Endothelial cell (in vitro differentiated cells): ENCODE measurements at places on chromosomes 7 and 10.

DNA sequence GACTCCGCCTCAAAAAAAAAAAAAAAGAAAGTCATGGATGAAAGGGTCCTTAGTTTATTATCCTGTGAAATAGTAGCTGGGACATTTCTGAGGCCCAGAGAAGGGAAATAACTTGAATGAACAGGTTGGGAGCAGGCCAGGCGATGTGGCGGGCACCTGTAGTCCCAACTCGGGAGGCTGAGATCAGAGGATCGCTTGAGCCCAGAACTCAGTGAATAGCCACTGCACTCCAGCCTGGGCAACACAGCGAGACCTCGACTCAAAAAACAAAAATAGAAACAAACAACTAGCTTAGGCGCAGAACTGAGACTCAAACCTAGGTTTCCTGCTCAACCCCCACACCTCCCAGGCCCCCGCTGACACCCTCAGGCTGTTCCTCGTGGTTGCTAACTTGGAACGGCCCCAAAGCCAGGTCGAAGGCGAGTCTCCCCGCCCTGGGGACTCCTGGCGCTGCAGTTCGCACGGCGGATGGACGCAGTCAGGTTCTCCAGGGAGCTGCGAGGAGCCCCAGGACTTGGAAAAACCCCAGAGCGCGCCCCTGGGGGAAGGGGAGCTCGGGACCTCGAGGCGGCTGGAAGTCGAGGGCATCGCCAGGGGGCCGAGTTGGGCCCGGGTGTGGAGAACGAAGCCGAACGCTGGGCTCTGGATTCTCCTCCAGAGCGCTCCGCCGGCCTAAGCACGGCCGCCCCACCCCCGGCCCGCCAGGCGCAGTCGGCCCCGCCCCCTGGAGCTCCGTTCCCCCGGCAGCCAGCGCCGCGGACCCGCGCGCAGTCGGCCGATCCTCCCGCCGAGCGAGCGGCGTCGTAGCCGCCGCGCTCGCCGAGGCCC lies at the start of gene STOX1:
Gene STOX1 (plus strand): TSS at position 768 of the 828 bp plus-strand sequence. CDS start 93 bp downstream, outside the sequence.
- H3K4me3 ChIP-seq: peak within 1 kb of the TSS; percentile 87
- DNase-seq: peak; percentile 62
- peaks cover 3% of the 10 kb centered on the region for H3K36me3 ChIP-seq
- H3K27ac ChIP-seq: no peak within 1 kb of the TSS
- H3K4me1 ChIP-seq: no peaks in the 10 kb centered on the region

DNA sequence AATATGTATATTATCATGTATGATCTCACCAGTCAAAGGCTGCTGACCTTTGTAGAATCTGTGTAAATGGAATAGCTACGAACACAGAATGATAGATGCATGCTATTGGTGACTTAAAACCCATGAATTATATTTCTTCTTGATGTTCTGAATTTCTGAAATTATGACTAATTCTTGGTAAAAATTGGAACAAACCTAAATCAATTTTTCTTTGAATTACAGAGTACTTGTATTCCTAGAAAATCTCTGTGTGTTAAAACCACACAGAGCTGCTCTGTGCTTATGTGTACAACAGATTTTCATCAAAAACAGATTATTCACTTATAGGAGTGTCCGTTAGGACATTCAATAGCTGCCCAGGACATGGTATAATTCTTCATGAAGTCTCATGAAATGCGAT lies 108.3 kb upstream of the MDFIC start:
- no peaks in the 10 kb centered on the region for H3K36me3 ChIP-seq
- DNase-seq: no peak
- no peaks in the 10 kb centered on the region for H3K4me1 ChIP-seq
- no peak overlapping the region for H3K27ac ChIP-seq
- H3K4me3 ChIP-seq: no peak overlapping the region
- H3K27me3 ChIP-seq: no peaks in the 10 kb centered on the region

DNA sequence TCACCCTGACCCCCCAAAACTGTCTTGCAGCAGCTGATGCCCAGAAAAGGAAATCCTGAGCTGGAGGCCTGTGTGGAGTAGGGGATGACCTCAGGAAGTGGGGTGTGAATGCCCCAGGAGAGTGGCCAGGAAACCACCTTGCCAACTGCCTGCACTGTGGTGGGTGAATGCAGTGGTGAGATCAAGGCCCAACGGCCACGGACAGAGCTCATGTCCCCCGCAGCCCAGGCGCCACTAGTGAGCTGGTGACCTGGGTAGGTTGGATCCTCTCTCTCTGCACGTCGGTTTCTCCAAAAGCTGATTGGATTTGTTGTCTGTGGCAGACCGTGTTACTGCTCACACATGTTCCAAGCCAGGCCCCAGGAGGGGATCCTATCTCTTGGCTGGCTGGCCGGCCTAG lies 448.9 kb downstream of the TCERG1L start:
- DNase-seq: no peak
- peaks cover 11% of the 10 kb centered on the region for H3K36me3 ChIP-seq
- H3K27me3 ChIP-seq: peaks cover 8% of the 10 kb centered on the region
- H3K4me3 ChIP-seq: no peak overlapping the region
- H3K27ac ChIP-seq: no peak overlapping the region
- H3K4me1 ChIP-seq: no peaks in the 10 kb centered on the region

GRCh38 chr7:40306596-40306995 lies 171.8 kb downstream of the SUGCT start:
- no peak for DNase-seq
- H3K4me1 ChIP-seq: peaks cover 24% of the 10 kb centered on the region
- no peak overlapping the region for H3K4me3 ChIP-seq
- no peaks in the 10 kb centered on the region for H3K27me3 ChIP-seq
- H3K27ac ChIP-seq: no peak overlapping the region

DNA sequence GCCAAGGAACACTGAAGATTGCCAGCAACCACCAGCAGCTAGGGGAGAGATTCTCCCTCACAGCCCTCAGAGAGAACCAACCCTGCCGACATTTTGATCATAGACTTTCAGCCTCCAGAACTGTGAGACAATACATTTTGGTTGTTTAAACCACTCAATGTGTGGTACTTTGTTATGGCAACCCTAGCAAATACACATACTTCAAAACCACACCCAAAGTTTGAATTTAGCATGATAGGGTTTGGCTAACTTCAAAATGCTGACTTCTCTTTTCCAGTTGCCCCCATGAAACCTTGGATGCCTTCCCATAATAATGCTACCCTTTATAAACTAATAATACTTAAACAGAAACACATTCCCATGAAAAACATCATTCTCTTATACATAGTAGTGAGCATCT lies 149.8 kb downstream of the DGKI start:
- no peak for DNase-seq
- no peaks in the 10 kb centered on the region for H3K27me3 ChIP-seq
- no peaks in the 10 kb centered on the region for H3K36me3 ChIP-seq

DNA sequence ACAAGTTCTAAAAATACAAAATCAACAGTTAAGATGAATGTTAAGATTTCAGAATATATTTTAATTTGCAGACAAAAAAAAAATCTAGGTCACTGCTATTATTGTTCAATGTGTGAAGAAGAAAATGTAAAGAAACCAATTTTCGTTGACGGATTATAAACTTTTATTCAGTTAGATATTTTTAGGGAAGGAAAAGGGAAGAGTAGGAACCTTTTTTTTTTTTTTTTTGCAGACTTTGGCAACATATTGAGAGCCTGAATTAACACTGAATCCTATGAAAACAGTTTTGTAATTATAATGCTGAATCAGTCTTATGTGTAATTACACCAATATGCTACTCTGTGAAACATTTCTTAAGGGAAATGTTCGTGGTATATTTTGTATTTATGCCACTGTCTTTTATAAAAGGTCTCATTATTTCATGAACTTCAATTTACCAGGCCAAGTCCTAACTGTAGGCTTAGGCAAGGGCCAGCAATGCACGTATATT lies 106.3 kb downstream of the ST8SIA6 start:
- H3K4me1 ChIP-seq: no peaks in the 10 kb centered on the region
- no peak overlapping the region for H3K27ac ChIP-seq
- no peaks in the 10 kb centered on the region for H3K36me3 ChIP-seq

DNA sequence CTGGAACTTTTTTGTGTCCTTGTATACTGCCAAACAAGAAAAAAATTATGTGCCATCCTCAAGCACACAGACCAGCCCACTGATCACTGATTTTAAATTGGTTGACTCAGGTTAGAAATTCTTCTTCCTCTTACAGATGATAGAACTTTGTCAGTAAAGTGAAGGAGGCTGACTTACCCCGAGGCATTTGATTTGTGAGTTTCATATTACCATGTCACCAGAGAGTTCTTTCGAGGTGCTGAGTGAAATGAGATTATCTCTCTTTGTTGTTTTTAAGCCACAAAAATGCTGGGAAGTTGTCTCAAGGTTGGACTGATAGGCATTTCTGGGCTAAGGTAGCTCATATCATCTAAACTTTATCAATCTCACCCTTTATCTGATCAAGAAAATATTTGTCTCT lies 78.8 kb upstream of the FAM180A start:
- peaks cover 7% of the 10 kb centered on the region for H3K27me3 ChIP-seq
- H3K4me3 ChIP-seq: no peak overlapping the region
- H3K27ac ChIP-seq: no peak overlapping the region
- peaks cover 23% of the 10 kb centered on the region for H3K4me1 ChIP-seq
- no peaks in the 10 kb centered on the region for H3K36me3 ChIP-seq

GRCh38 chr10:95245425-95246055 lies 45.3 kb downstream of the PDLIM1 start:
- peaks cover 9% of the 10 kb centered on the region for H3K36me3 ChIP-seq
- no peak for DNase-seq
- H3K27me3 ChIP-seq: peaks cover 10% of the 10 kb centered on the region
- peaks cover 33% of the 10 kb centered on the region for H3K4me1 ChIP-seq
- no peak overlapping the region for H3K4me3 ChIP-seq

DNA sequence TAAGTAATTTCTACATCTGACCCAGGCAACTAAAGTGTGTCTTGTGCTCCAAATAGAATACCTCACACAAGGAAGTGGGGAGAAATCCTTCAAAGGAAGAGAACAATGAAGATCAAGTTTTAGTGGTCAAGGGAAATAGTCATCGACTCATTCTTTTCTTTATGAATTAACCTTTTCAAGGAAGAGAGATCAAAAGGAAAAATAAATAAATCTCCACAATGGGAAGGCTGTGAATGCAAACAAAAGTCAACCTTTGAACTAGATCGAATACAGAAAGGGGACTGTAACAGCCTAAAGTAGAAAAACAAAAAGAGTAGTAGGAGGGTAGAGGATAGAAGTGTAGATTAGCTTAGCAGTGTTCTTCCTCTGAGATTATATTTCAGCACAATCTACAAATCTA lies 274.6 kb upstream of the COBL start:
- DNase-seq: no peak
- H3K4me3 ChIP-seq: no peak overlapping the region
- H3K36me3 ChIP-seq: no peaks in the 10 kb centered on the region
- peaks cover 17% of the 10 kb centered on the region for H3K4me1 ChIP-seq
- peaks cover 4% of the 10 kb centered on the region for H3K27me3 ChIP-seq

DNA sequence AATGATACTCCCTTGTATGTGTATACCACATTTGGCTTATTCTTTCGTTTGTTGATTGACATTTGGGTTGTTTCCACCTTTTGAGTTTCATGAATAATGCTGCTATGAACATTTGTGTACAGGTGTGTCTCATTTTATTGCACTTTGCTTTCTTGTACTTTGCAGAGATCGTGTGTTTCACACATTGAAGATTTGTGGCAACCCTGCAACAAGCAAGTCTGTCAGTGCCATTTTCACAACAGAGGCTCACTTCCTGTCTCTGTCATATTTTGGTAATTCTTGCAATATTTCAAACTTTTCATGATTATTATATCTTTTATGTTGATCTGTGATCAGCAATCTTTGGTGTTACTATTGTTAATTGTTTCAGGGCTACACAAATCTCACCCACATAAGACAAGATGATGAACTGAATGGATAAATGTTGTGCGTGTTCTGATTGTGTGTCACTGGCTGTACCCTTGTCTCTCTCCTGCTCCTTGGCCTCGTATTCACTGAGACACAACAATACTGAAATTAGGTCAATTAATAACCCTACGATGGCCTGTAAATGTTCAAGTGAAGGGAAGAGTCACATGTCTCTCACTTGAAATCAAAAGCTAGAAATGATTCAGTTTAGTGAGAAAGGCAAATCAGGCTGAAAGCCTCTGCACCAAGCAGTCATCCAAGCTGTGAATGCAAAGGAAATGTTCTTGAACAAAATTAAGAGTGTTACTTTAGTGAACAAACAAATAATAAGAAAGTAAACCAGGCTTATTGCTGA lies 133.6 kb upstream of the JCAD start:
- peak overlapping the region; percentile 51 for H3K4me3 ChIP-seq
- peak overlapping the region; percentile 7 for H3K27ac ChIP-seq
- no peak for DNase-seq
- peaks cover 42% of the 10 kb centered on the region for H3K4me1 ChIP-seq
- peaks cover 7% of the 10 kb centered on the region for H3K27me3 ChIP-seq

- peaks cover 2% of the 10 kb centered on the region for H3K27me3 ChIP-seq
- no peak for DNase-seq
- H3K36me3 ChIP-seq: peaks cover 3% of the 10 kb centered on the region
- no peaks in the 10 kb centered on the region for H3K4me1 ChIP-seq
- H3K4me3 ChIP-seq: no peak overlapping the region
Observed at GRCh38 chr7:96647733-96648132, 61.9 kb downstream of the SEM1 start.

DNA sequence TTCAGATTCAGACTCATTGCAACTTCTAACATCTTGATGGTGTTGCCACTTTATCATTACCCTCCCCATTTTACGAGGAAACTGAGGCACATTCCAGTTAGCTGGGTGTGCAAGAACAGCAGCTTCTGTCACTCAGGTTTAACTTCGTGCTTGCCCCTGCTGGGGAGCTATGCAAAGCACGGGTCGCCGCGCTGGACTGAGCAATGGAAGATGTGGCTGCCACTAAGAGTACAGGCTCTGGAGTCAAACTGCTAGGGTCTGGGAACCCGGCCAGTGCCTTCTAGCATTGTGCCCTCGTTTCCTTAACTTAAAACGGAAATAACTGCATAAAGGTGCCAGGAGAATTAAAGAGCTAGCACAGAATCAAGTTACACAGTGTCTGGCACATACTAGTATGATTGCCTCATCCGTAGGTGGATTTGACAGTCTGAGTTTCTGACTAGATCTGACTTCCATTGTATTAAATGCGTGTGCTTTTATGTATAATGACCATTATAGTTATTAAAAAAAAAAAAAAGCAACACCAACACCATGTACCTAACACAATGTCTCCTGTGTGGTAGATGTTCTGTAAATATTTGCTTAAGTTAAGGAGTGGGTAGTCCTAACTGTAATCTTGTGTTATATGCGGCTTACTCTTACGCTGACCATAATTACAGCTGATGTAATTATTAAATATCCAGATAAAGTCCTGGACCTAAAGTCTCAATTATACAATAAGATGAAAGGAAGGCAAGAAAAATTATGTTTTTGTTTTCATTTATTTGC lies 842 bp downstream of the ZNF22 start:
- H3K4me1 ChIP-seq: peaks cover 37% of the 10 kb centered on the region
- H3K27me3 ChIP-seq: peaks cover 12% of the 10 kb centered on the region
- peaks cover 18% of the 10 kb centered on the region for H3K36me3 ChIP-seq
- H3K4me3 ChIP-seq: peak overlapping the region; percentile 90
- DNase-seq: peak; percentile 57
- peak overlapping the region; percentile 54 for H3K27ac ChIP-seq

GRCh38 chr10:77415313-77415960 lies 222.2 kb downstream of the KCNMA1 start:
- H3K27me3 ChIP-seq: peaks cover 3% of the 10 kb centered on the region
- peaks cover 6% of the 10 kb centered on the region for H3K4me1 ChIP-seq
- no peaks in the 10 kb centered on the region for H3K36me3 ChIP-seq
- H3K27ac ChIP-seq: no peak overlapping the region
- H3K4me3 ChIP-seq: no peak overlapping the region

- H3K4me3 ChIP-seq: no peak overlapping the region
- H3K36me3 ChIP-seq: no peaks in the 10 kb centered on the region
- no peak for DNase-seq
- H3K4me1 ChIP-seq: no peaks in the 10 kb centered on the region
- no peaks in the 10 kb centered on the region for H3K27me3 ChIP-seq
Observed at GRCh38 chr10:61635932-61636331, 26.8 kb upstream of the CABCOCO1 start.
